Caudate nucleus (tissue), 63 donors: ENCODE measurements at places on chromosomes 6 and 20.

GRCh38 chr6:87436435-87436834 is 28.7 kb downstream of the CFAP206 start:
- DNase-seq, result no peak

- no peak for DNase-seq
Measured at GRCh38 chr20:53748176-53748575, 154.5 kb upstream of the ZNF217 start.

GRCh38 chr6:10837622-10837994 is 731 bp downstream of the MAK start:
- DNase-seq, result no peak

DNA sequence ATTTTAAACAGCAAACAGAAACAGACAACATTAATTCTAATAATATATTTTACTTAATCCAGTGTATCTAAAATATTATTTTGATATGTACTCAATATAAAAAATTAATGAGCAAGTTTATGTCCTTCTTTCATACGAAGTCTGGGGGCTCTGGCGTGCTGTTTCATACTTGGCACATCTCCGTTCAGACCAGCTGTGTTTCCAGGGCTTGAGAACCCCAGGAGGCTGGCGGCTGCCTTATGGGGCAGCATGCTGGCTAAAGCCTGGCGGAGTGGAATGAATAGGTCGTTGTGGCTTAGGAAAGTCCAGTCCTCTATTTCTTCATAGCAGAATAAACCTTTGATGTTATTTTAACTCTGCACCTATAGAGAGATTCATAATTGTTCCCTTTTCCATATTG is 43.3 kb downstream of the DUSP22 start:
- no peak for DNase-seq

- DNase-seq, result no peak
Measured at GRCh38 chr20:40860487-40860902, 168.1 kb upstream of the TOP1 start.

DNA sequence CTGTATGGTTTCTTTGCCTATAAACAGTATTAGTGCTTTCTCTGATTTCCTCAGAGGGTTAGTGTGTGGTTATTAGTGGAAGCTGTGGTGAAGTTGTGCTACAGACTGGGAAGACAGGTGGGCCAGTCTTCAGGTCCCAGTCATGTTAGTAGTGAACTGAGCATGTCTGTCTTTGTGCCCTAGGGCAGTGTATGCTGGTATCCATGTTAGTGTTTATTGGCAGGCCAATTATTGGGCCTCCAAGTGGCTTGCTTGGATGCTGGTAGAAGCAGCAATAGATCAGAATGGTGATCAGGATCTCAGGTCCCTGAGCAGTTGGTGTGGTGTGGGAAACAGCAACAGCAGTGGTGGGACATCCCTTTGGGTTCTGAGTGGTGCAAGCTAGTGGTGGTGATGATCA is 137.6 kb downstream of the OTOR start:
- DNase-seq, result no peak

GRCh38 chr6:31178143-31179041 is 7.9 kb upstream of the POU5F1 start:
- DNase-seq, result no peak

- DNase-seq, result no peak
Measured at GRCh38 chr6:89269981-89270380, 45.1 kb downstream of the GABRR2 start.

DNA sequence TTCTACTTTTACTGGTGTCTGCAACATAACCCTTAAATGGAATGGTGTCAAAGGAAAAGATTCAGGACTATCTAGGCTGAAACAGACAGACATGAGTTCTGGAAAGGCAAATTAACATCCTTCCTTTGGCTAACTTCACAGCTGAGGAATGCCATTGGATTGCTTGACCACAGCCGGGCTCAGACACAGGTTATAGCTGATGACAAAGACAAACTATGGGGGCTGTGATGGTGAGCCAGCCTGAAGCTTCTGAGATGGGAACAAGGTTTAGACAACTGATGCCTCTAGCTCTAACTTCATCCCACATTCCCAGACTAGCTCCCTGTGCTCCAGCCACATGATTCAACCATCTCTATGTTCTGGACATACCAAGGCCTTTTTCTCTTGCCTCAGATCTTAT is 15.3 kb downstream of the POLR1C start:
- DNase-seq, result no peak

DNA sequence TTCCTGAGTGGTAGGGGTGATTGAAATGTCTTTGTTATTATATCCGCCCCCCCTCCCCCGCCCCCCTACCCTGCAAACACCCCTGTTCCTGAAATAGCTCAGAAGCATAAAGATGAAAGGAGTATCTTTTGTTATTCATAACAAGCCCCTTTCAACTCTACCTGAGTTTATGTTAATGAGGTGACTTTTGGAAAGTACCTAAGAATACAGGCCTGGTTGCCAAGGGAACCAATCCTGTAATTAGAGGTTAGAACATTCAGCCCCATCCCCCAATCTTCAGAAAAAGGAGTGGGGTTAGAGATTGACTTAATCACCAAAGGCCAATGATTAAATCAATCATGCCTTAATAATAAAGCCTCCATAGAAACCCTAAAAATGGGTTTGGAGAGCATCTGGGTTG is 979.2 kb upstream of the GJE1 start:
- DNase-seq, result no peak

GRCh38 chr6:126955621-126956020 is 162.8 kb upstream of the RSPO3 start:
- DNase-seq, result no peak

GRCh38 chr6:156767603-156768467 is 9.3 kb upstream of the ARID1B start:
- DNase-seq, result no peak

DNA sequence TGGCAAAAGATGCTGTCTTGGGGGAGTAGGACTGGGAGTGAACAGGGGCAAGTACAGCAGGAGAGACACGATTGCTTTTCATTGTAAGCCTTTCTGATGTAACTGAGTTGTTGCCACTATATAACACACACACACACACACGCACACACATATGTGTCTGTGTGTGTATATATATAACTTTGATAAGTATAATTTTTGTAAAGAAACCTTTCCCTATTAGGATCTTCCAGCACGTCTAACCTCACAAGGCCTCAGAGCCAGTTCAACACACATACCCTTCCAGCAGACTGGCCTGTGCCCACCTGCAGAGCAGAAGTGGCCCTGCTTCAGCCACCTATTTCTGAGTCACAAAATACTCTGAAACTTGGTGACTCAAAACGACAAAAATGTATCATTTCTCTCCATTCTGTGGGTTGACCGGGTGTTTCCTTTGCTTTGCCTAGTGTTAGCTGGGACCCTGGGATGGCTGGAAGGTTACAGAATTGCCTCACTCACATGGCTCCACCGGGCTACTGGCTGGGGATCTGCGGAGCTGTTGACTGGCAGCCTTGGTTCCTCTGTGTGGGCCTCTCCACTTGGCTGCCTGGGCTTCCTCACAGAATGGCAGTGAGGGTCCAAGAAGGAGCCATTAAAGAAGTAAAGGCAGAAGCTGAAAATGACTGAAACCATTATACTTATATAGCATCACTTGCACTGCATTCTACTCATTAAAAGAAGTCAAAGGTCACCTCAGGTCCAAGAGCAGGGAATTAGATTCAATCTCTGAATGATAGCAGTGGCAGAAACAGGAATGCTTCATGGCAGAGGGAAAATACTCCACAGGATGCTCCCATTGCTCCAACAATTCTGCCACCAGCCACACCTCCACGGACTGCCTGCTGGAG is 126.4 kb downstream of the BANF2 start:
- no peak for DNase-seq

DNA sequence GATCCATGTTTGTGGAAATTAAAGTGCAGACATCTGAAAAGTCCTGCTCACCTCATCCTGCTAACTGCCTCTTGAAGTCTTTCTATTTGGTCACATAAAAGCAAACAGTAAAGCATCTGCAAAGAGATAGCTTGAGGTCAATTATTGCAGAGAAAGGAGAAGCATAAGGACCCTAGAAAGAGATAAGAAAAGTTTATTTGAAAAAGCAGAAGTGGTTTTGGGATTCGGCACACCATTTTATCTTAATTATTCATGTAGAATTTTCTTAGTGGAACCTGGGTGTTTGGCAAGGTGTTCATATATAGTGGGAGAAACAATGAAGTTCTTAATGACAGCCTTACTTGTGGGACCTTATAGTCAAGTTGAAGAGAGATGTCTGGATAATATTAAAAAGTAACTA is 280.8 kb downstream of the CENPW start:
- no peak for DNase-seq

- DNase-seq, result peak; percentile 85
Measured at GRCh38 chr6:35731736-35732532, 4.9 kb upstream of the ARMC12 start.

DNA sequence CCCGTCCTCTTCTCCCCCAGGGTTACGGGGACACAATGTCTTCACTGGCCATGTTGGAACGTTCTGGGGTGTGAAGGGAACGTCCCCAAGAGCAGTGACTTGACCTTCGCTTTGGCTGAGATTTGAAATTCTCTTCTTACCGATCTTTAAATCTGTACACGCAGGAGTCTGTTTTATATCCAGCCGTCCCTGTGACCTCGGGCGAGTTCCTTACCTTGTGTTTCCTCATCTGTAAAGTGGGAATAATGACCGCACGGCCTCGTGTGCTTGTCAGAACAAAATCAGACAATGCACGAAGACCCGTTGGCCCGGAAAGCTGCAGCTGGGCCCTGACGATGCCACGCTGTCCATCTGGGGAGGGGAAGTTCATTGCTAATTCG is 454.3 kb downstream of the PREX1 start:
- no peak for DNase-seq

- no peak for DNase-seq
Measured at GRCh38 chr6:126540161-126540560, 200.2 kb downstream of the CENPW start.

DNA sequence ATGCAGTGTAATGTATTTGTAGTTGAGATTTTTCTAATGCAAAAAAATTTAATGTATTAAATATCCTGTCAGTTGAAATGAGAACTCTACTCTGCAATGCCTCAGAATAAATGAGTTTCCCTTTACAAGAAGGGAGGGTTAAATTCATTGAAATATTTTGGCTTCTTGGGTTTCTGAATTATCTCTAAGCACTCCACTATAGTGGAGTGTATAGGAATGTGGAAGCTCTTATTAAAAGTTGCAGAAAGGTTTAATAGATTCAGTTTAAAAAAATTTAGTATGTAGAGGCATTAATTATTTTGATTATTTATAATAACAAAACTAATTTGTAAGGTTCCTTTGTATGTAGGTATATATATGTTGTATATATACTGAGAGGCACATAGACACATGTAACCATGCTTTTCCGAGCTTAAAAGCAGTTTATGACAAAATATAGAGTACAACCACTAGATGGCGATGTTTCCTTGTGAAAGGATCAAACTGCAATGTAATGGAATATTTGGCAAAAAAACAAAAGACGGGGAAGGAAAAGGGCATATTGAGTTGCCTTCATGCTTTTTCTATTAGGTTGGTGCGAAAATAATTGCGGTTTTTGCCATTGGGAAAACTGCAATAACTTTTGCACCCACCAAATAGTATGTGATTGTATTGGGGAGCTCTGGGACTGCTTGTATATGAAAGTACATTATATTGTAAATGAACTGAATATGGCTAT is 144.2 kb downstream of the MYO6 start:
- no peak for DNase-seq

DNA sequence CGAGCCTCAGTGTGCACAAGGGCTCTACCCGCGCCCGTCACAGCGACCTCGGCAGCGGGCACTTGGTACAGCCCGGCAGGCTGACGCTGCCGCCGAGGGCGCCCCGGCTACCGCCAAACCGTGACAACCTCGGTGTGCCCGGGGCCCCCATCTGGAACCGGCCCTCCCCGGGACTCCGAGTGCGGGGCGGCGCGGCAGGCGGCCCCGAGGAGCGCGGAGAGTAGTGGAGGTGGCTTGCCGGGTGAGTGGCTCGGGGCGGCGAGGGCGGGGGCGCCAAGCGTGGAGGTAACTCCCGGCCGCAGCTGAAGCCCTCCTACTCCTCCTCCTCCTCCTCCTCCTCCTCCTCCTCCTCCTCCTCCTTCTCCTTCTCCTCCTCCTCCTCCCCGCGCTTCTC is at the start of gene ISM1:
Gene ISM1, plus strand, starts transcription at position 371 of the 394 bp plus-strand sequence. CDS start 503 bp downstream, outside the sequence.
- DNase-seq, result no peak

GRCh38 chr6:136994782-136995181 is 50.0 kb downstream of the IL20RA start:
- no peak for DNase-seq

- no peak for DNase-seq
Measured at GRCh38 chr6:36596356-36596755, 2.2 kb downstream of the SRSF3 start.

- no peak for DNase-seq
Measured at GRCh38 chr6:49326347-49326746, 136.7 kb downstream of the MMUT start.

- no peak for DNase-seq
Measured at GRCh38 chr6:33840048-33840926, 36.5 kb upstream of the MLN start.

- DNase-seq, result no peak
Measured at GRCh38 chr6:108608453-108609275, 47.9 kb downstream of the FOXO3 start.

DNA sequence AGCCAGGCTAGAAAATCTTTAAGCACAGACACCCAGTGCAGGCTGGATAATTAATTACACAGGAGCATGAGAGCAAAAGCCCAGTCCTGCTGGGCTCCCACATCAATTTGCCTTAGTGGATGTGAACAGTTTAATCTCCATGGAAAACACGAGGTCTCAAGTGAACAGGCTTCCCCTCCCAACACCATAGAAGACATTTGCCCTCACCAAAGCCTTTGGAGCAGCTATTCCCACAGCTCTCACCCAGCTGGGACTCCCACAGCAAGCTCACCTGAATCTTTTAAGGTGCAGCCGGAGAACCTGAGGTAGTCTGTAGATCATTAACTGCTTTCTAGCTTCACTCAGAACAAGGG is 12.0 kb downstream of the TOMM6 start:
- DNase-seq, result no peak

DNA sequence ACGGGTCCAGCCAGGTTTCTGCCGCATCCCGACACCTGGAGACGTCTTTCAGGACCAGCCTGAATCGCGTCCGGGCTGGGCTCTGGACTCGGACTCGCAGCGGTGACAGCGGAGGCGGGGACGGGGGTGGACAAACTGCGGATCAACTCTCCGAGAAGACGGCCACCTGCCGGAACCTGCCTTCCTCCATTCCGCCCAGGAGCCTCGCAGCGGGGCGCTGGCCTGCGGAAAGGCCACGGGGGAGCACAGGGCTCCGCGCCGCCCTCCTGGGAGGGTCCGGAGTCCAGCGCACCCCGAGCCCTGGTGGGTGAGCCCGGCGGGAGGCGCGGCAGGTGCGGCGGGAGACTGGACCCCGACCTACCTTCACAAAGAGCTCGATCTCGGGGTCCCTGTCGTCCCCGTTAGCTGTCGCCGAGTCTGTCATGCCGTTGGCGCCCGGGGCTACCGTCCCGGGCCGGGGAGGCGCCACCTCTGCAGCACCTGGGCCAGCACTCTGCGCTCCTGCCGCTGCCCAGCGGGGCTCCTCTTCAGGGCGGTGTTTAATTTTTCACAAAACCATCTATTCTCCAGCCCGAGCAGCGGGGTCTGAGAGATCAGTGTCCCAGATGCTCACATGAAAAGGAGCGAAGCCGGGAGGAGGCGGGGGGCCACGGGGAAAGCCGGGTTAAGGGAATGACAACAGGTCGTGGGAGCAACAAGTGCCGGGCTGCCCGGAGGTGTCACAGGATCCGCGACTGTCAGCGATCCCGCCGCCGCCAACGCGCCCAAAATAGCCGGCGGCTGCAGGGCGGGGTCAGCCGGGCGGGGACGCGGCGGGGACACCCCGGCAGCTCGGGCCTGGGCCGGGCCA is at the start of gene CLIC5:
Gene CLIC5, minus strand, starts transcription at position 742 of the 850 bp plus-strand sequence. Its CDS starts 318 bp downstream, at position 424.
- no peak for DNase-seq
